PC-9 (cell line): ENCODE measurements at places on chromosomes 2 and 18. TPM values are rescaled to one million over a fixed set of nuclear protein-coding genes. Genes with fewer than 3 reads are reported as not detected.

SKOR2 gene
- not detected in 2 replicates for total RNA-seq

KCNK3 gene
- total RNA-seq = 0.08 TPM in 1 of 2 replicates, not detected in the other

COLEC12 gene
- not detected in 2 replicates for total RNA-seq

ACTG2 gene
- total RNA-seq = not detected in 2 replicates

SERPINB10 gene
- total RNA-seq = not detected in 2 replicates

SRD5A2 gene
- total RNA-seq = not detected in 2 replicates

IL36RN gene
- 1.0 and 1.7 TPM in 2 replicates for total RNA-seq

IL1F10 gene
- total RNA-seq = not detected in 2 replicates

ACMSD gene
- total RNA-seq = not detected in 2 replicates

TMEM178A gene
- total RNA-seq = 2.8 and 2.9 TPM in 2 replicates

SPAST gene
- 17.2 and 19.2 TPM in 2 replicates for total RNA-seq

FRZB gene
- total RNA-seq = 0.15 TPM in 2 replicates

NGEF gene
- total RNA-seq = 52.2 and 55.3 TPM in 2 replicates

NOL4 gene
- not detected in 2 replicates for total RNA-seq

TPO gene
- total RNA-seq = not detected in 2 replicates

ANKRD44 gene
- total RNA-seq = 1.7 and 3.4 TPM in 2 replicates

GYPC gene
- not detected in 2 replicates for total RNA-seq

SPEG gene
- total RNA-seq = 46.8 and 55.8 TPM in 2 replicates

UGGT1 gene
- 47.7 and 56.9 TPM in 2 replicates for total RNA-seq

ELOA2 gene
- not detected in 2 replicates for total RNA-seq

TAF4B gene
- total RNA-seq = 2.3 and 2.8 TPM in 2 replicates

TWIST2 gene
- total RNA-seq = 4.1 and 5.0 TPM in 2 replicates

FOXI3 gene
- not detected in 2 replicates for total RNA-seq

TEX44 gene
- not detected in 2 replicates for total RNA-seq

FAM161A gene
- total RNA-seq = 8.4 and 12.2 TPM in 2 replicates

VWA3B gene
- not detected in 2 replicates for total RNA-seq

STAM2 gene
- 14.6 and 16.0 TPM in 2 replicates for total RNA-seq

KDSR gene
- 33.8 and 41.7 TPM in 2 replicates for total RNA-seq
